ENCODE measurements at places on chromosomes 6 and 20. TPM values are rescaled to one million over a fixed set of nuclear protein-coding genes. Genes with fewer than 3 reads are reported as not detected.

C6orf58 gene
- not detected for total RNA-seq

SLC22A7 gene
- total RNA-seq, result not detected

TTLL9 gene
- not detected for total RNA-seq

MOG gene
- total RNA-seq, result not detected

ZDHHC14 gene
- total RNA-seq, result 6.3 TPM

SLC52A3 gene
- total RNA-seq, result not detected

OR12D3 gene
- not detected for total RNA-seq

DEFB127 gene
- not detected for total RNA-seq

C6orf141 gene
- total RNA-seq, result not detected

BNIP5 gene
- total RNA-seq, result not detected

FNDC11 gene
- total RNA-seq, result 0.26 TPM

OGFR gene
- total RNA-seq, result 47.9 TPM

PRIM2 gene
- total RNA-seq, result 35.2 TPM

EYS gene
- total RNA-seq, result not detected

EHMT2 gene
- total RNA-seq, result 72.4 TPM

SLC35D3 gene
- not detected for total RNA-seq

MYLK2 gene
- 0.13 TPM for total RNA-seq

IRF4 gene
- total RNA-seq, result 703 TPM

DDX43 gene
- 0.71 TPM for total RNA-seq

PPP1R14C gene
- 1.6 TPM for total RNA-seq

GDAP1L1 gene
- not detected for total RNA-seq

BPIFA1 gene
- total RNA-seq, result not detected

WFDC10B gene
- not detected for total RNA-seq

SLA2 gene
- 47.8 TPM for total RNA-seq

HCK gene
- 0.28 TPM for total RNA-seq

POU3F2 gene
- not detected for total RNA-seq

TMEM181 gene
- total RNA-seq, result 16.6 TPM

GRM1 gene
- total RNA-seq, result not detected

LY6G6D gene
- not detected for total RNA-seq

SASH1 gene
- total RNA-seq, result 0.95 TPM

SLC22A1 gene
- total RNA-seq, result 0.22 TPM

EPPIN gene
- total RNA-seq, result not detected

FAM209B gene
- total RNA-seq, result 1.2 TPM

ADGB gene
- total RNA-seq, result 0.35 TPM

DNAH8 gene
- 0.20 TPM for total RNA-seq

C6orf132 gene
- total RNA-seq, result 0.16 TPM

CCN6 gene
- total RNA-seq, result not detected

SLC2A4RG gene
- 40.6 TPM for total RNA-seq

PGC gene
- total RNA-seq, result not detected

SNAI1 gene
- total RNA-seq, result 0.42 TPM

CST8 gene
- total RNA-seq, result not detected

ZNF391 gene
- 2.9 TPM for total RNA-seq

PTGIS gene
- total RNA-seq, result 7.8 TPM

MRPL14 gene
- 48.5 TPM for total RNA-seq

Data from CD8-positive, alpha-beta memory T cell (primary cell).